MM.1S (cell line): ENCODE measurements at places on chromosomes 11 and 22.

- DNase-seq: no peak
- no peaks in the 10 kb centered on the region for H3K4me1 ChIP-seq
- H3K27ac ChIP-seq: no peak overlapping the region
- H3K4me3 ChIP-seq: no peak overlapping the region
Observed at GRCh38 chr22:47089796-47090460, 327.5 kb downstream of the TBC1D22A start.

DNA sequence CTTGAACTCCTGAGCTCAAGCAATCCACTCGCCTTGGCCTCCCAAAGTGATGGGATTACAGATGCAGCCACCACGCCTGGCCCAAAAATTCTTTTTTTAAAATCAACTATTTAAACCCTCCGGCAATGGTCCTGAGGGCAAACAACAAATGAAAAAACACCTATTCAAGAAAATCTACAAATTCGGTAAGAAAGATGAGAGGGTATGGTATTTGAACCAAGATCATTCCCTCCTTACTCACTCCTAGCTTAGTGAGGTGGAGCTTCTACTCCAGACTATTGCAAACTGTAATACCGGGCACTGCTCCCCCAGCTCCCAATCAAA lies 2.1 kb downstream of the NF2 start:
- no peak for DNase-seq
- H3K4me3 ChIP-seq: no peak overlapping the region
- H3K36me3 ChIP-seq: no peaks in the 10 kb centered on the region
- H3K27ac ChIP-seq: no peak overlapping the region

GRCh38 chr11:122131126-122131525 lies 15.1 kb upstream of the BLID start:
- DNase-seq: no peak
- no peaks in the 10 kb centered on the region for H3K36me3 ChIP-seq
- no peak overlapping the region for H3K4me3 ChIP-seq
- no peak overlapping the region for H3K27ac ChIP-seq
- H3K27me3 ChIP-seq: no peaks in the 10 kb centered on the region

DNA sequence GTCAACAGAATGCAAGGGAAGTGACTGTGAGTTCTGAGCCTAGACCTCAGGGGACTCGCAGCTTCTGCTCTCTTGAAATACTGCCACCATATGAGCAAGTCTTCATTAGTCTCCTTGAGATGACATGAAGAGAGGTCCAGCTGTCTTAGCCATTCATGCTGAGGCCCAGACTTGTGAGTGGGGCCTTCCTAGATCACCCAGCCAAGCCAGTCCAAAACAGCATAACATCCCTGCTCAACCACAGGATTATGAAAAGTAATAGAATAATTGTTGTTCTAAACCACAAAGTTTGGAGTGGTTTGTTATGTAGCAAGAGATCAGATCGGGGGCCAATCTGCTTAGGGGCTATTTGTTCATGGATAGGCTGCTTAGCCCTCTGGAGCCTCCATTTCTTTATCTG lies 54.9 kb upstream of the HTATIP2 start:
- no peak overlapping the region for H3K27ac ChIP-seq
- H3K27me3 ChIP-seq: no peaks in the 10 kb centered on the region
- no peak overlapping the region for H3K4me3 ChIP-seq
- no peaks in the 10 kb centered on the region for H3K4me1 ChIP-seq
- no peak for DNase-seq

- no peaks in the 10 kb centered on the region for H3K36me3 ChIP-seq
- DNase-seq: no peak
- peaks cover 63% of the 10 kb centered on the region for H3K27me3 ChIP-seq
- H3K4me3 ChIP-seq: no peak overlapping the region
- H3K4me1 ChIP-seq: no peaks in the 10 kb centered on the region
Observed at GRCh38 chr11:117456027-117456720, 128.5 kb downstream of the CEP164 start.

DNA sequence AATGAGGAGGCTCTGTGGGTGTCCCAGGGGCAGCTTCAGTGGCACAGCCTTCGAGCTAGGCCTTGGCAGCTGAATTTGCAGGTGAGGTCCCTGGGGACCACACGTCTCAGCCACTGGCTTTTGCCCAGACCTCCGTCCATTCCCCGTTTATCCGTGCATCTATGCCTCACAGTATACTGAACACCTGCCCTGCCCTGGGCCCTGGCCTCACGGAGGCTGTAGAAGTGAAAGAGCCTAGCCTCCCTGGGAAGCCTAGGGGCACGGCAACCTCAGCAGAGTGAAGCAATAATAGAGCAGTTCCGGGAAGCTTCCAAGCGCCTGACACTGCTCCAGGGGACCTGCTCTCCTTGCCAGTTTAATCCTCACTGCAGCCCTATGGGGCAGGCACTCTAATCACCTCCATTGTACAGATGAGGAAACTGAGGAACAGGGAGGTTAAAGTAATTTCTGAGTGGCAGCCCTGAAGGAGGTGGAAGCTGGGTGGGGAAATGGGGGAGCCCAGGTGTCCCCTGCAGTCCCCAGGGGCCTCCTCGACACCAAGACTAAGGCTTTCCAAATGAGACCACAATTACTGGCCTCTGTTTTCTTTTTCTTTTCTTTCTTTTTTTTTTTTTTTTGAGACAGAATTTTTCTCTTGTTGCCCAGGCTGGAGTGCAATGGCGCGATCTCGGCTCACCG lies 2.7 kb upstream of the NFAM1 start:
- no peak overlapping the region for H3K27ac ChIP-seq
- no peak overlapping the region for H3K4me3 ChIP-seq
- H3K27me3 ChIP-seq: peaks cover 58% of the 10 kb centered on the region
- H3K4me1 ChIP-seq: peaks cover 2% of the 10 kb centered on the region; the same call in 1 of the 2 replicates
- DNase-seq: no peak

- H3K36me3 ChIP-seq: no peaks in the 10 kb centered on the region
- no peak for DNase-seq
- H3K27me3 ChIP-seq: peaks cover 87% of the 10 kb centered on the region
- no peaks in the 10 kb centered on the region for H3K4me1 ChIP-seq
- H3K4me3 ChIP-seq: no peak overlapping the region
Observed at GRCh38 chr11:64294774-64295173, 3.7 kb downstream of the KCNK4 start.
